Ovary (tissue), 10 donors: ENCODE measurements at places on chromosomes 6 and 20.

- no peak for DNase-seq
- peaks cover 1% of the 10 kb centered on the region for H3K4me1 ChIP-seq
- H3K4me3 ChIP-seq, result no peak overlapping the region
- H3K36me3 ChIP-seq, result peaks cover 5% of the 10 kb centered on the region
- H3K27ac ChIP-seq, result no peak overlapping the region
Observed at GRCh38 chr6:28269492-28269891, 2.5 kb downstream of the ZSCAN26 start.

GRCh38 chr6:153034139-153034538 is 31.6 kb upstream of the MTRF1L start:
- no peak overlapping the region for H3K27ac ChIP-seq
- H3K27me3 ChIP-seq, result no peaks in the 10 kb centered on the region
- no peak overlapping the region for H3K4me3 ChIP-seq

- H3K4me3 ChIP-seq, result no peak overlapping the region
- no peak for DNase-seq
- H3K27me3 ChIP-seq, result no peaks in the 10 kb centered on the region
- peaks cover 2% of the 10 kb centered on the region for H3K4me1 ChIP-seq
Observed at GRCh38 chr6:149140137-149140909, 177.2 kb upstream of the TAB2 start.

DNA sequence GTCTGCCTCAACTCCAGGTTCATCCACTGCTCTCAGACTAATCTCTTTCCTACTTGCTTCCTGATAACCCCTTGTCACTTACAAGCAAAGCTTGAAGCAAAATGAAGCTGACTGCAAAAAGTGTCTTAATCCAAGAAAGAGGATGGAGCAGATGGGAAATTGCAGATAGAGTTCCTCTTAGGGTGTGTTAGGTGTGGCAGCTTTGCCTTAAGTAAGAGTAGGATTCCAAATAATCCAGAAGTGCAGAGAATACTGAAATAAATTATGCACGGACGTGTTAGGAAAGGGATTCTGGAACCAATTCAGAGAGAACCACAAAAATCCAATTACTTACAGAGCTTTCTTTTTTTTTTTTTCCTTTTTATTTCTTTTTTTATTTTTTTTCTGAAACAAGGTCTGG is 6.1 kb upstream of the RPL7L1 start:
- no peaks in the 10 kb centered on the region for H3K27me3 ChIP-seq
- no peak for DNase-seq
- no peak overlapping the region for H3K27ac ChIP-seq
- H3K36me3 ChIP-seq, result no peaks in the 10 kb centered on the region
- no peaks in the 10 kb centered on the region for H3K4me1 ChIP-seq
